ENCODE measurements at places on chromosomes 16 and 17.

DNA sequence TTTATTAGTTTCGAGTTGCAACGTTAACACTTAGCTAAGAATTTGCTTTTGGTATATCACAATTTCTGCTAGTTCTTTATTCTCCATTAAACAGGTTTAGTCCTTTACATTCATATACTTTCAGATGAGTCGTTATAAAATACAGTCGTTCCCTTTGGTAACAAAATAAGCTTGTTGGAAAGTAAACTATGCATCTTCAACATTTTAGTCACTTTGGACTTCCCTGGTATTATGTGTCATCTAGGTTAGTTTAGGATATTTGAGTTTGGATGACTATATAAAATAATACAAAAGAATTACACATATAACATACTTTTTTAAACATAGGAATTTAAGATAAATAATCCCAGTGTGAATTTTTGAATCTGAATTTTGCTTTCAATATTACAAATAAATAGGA, 351.5 kb downstream of the BCAS3 start:
- DNase-seq: no peak

DNA sequence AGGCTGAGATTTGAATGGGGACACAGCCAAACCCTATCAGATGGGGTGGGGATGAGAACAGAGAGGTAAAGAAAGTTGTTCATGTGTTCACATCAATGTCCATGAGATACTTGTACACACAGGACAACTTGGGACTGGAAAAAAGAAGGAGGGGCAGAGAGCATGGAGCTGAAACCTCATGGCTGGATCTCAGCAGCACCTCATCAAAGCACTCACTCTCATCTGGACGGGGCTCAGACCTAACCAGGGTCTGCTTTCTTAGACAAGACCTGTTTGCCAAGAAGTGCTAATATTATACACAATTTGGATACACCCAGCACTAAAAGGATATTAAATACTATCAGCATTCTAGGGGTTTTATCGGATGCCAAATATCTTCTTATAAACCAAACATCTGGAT, 399.8 kb downstream of the SLC39A11 start:
- no peak for DNase-seq

DNA sequence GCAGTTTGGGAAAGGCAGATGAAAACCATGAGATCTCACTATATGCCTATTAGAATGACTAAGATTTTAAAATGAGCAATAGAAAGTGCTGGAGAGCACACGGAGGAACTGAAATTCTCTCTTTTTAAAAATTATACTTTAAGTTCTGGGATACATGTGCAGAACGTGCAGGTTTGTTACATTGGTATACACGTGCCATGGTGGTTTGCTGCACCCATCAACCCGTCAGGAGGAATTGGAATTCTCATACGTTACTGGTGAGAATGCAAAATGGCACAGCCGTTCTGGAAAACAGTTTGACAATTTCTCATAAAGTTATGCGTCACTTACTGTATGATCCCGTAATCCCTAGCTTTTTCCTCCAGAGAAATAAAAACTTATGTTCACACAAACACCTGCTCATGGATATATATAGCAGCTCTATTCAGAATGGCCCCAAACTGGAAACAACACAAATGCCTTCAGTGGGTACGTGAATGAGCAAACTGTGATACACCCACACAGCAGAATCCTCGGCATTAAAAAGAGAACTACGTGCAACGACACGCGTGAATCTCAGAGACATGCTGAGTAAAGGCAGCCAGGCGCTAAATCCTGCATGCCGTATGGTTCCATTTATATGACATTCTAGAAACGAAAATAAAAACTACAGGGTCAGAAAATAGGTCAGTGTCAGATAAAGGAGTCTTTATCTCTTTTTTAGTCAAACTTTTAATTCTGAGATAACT, 11.8 kb downstream of the PIK3R6 start:
- DNase-seq: no peak

- no peak for DNase-seq
Observed at GRCh38 chr17:73770115-73770848, 126.0 kb upstream of the SDK2 start.

DNA sequence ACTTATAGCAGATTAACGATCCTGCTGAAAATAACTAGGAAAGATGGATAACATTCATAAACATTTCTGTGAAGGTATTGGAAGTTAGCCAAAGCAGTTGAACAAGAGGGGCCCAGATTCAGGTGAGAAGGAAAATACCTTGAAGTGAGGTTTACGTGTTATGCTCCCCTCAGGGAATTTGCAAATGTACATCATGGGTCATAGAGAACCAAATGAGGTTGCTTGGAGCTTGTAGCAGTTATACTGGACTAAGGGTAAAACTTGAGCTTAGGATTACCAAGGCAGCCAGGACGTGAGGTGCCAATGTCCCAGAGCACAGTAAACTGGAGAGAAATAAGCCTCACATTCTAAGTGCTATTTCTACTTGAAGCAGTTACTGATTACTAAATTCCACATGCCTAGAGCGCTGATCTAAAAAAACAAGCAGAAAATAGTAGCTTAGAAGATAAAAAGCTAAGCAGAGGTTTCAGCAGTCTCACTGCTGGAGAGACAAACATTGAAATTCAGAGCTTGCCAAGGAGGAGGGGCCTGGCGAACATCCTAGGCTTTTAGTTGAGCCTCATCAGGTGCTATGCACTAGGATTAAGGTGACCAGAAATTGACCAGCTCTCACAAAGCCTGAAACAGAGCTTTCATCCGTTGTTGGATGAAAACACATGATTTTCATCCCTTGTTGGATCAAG, 136.7 kb upstream of the FAM20A start:
- DNase-seq: no peak

Measured in activated CD8-positive, alpha-beta memory T cell treated with anti-CD3 and anti-CD28 coated beads for 24 hours (primary cell).